ENCODE measurements at places on chromosomes 7 and 10.
A peak's percentile ranks its signal among the peaks of the same experiment; 100 is the strongest.

DNA sequence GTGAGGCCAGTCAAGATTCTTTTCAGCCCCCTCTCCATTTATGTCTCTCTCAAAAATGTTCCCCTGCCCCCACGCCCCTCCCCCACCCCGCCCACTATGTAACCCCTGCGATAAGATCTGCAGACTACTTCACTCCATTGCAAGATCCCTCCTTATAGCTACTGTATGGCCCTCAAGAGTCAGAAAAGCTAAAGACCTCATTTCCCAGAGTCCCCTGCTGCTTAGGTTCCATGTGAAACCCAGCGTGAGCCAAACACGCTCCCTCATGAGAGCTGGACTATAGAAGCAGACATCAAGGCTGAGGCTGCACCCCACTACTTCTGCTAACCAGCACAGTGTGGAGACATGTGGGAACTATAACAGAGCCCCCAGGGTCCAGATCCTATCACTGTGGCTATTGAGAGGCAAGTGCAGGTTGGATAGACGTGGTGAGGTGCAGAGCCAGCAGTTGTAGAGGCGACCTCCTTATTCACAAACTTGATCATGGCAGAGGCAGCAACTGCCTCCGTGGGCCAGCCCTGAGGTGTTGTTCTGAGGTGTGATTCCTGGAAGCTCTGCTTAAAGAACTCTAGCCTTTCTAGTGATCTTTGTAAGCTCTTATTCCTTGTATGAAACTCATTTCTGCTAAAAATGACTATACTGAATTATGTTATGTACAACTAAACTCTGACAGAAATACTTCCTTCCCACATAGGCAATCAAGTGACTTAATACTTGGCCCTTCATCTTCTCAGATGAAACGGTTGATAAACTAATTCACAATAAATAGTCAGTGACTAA is 117.0 kb upstream of the ARID5B start:
- no peak for DNase-seq

DNA sequence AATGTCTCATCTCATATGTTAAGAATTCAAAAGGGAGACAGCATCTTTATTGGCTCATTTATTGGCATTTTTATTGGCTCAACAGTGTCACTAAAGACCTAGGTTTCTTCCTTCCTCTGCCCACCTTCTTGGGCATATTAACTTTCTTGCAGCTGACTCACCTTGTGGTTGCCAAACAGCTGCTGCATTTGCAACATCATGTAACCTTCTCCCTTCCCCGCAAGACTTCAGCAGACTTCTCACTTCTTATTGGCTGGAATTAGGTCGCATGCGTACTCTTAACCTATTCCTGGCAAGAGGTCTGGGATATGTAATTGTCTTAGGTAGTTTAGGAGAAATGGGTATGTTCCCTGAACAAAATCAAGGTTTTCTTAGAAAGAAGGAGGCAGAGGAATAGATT is 263.2 kb downstream of the POU6F2 start:
- DNase-seq: no peak

- DNase-seq: peak; percentile 46
Observed at GRCh38 chr10:24920907-24921881, 31.2 kb downstream of the PRTFDC1 start.

- no peak for DNase-seq
Observed at GRCh38 chr7:92158660-92159575, 20.0 kb downstream of the LRRD1 start.

GRCh38 chr7:93055543-93056107 is 62.2 kb downstream of the SAMD9 start:
- DNase-seq: no peak

DNA sequence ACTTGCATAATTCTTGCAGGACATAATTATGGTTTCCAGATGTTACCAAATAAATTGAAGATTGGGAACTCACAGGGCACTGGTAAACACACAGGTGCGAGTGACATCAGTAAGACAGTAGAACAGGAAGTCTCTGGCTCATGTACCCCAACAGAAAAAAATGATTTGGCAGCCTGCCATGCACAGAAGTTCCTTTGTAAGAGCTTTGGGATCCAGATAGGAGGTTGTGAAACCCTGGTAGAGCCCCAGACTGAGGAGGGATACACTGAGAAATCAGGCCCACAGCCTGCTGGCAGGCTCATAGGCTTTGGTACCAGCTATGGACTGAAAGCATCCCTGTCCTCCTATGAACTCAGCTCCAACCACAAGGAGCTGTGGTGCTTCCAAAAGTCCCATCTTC is 118.0 kb downstream of the COBL start:
- DNase-seq: no peak

- DNase-seq: no peak
Observed at GRCh38 chr7:23469150-23469960, 936 bp downstream of the IGF2BP3 start.

- peak; percentile 20 for DNase-seq
Observed at GRCh38 chr10:22658745-22659410, 55.5 kb downstream of the PIP4K2A start.

DNA sequence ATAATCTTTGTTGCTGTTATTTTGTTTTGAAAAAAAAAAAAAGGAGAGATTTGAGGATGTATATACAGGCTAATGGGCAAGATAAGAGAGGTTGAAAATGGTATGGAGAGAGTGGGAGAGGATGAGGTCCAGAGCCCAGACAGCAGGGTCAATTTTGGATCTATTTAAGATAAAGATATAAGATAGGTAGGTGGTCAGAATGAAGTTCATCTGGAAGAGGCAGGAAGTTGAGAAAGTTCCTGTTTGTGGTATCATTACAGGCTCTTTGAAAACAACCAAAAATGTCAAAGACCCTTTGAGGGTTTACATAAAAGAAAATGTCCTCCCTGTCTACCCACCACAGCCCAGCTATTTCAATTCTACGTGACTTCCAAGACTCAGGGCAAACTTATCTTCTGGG is 7.5 kb downstream of the CEP41 start:
- no peak for DNase-seq

DNA sequence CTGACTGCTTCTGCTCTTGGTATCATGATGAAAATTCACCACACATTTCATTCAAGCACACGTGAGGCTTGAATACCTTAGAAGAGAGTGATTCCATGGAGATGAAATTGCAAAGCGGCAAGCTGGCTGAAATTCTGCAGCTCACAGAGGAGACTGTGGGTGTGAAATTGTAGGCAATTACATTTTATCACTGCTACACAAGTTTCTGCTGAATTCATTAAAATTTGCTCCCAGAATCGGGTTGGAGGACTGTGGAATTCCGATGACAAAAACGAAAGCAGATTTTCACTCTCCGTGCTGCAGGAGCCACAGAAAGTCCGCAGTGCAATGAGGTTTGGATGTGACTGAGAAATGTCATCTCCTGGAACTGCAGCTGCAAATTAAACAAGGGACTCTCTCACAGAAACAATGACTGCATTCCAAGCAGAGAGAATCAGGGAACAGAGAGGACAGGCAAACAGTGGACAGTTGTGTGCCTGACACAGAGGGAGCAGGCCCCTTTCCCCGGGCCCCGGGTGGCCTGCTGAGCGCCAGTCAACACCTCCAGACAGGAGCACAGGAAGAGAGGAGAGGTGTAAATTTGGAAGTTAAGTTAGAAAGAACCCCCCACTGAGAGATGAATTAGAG is 109.1 kb downstream of the C10orf90 start:
- no peak for DNase-seq

- no peak for DNase-seq
Observed at GRCh38 chr7:140041659-140042385, 20.9 kb downstream of the PARP12 start.

- no peak for DNase-seq
Observed at GRCh38 chr7:119967221-119967620, 305.8 kb upstream of the KCND2 start.

- peak; percentile 31 for DNase-seq
Observed at GRCh38 chr7:29989257-29989995, at the start of gene SCRN1. Gene SCRN1, minus strand, starts transcription at chr7:29989801. Its CDS starts 20,734 bp downstream, at chr7:29969067.

DNA sequence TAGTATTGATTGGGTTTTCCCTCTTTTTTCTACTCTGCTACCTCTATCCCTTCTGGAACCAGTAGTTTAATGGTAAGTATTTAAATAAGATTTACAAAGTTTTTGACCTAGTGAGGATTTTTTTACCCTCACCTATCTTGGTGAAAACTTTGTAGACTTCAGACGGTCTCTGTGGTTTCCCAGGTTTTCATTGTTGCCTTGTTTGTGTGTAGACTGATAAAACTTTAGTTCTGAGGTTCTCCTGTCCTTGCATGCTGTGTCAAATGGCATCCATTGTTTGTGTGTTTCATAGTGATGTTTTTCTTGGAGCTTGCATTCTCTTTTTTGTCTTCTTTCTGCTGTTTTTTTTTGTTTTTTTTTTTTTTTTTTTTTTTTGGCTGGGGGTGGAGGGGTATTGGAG is 22.6 kb downstream of the ZNRF2 start:
- no peak for DNase-seq

DNA sequence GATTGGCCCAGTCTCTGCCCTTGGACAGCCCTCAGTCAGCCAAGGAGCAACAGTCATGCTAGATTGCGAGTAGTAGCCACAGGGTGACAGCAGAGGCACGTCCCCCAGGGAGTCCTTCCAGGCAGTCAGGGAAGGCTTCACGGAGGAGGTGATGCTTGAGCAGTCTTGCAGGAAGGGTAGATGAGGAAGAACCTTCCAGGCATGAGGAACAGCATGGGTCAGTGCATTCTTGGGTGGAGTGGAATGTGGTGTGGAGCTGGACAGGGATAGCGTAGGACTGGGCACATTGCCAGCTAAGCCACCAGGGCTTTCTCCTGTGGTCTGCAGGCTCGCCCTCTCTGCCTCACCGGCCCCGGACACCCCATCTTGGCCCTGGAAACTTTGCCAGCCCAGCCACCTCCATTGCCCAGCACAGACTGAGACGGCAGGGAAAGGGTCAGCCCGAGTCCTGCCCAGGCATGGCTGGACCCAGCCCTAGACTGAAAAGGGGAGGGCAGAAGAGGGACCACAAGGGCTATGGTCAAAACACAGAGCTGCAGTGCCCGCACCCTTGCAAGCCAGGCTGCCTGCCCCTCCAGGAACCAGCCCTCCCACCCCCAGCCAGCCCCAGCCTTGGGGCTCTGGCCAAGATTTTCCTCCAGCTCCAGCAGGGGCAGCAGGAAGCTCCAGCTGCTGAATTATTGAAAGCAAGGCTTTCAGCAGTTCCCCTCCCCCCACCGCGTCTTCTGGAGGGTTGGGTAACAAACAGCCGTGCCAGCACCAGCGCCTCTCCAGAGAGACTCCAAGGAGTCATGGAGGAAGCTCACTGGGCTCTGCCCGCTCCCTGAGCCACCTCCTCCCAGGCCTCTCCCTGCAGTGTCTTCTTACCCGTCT is 18.7 kb downstream of the SRRM3 start:
- no peak for DNase-seq

DNA sequence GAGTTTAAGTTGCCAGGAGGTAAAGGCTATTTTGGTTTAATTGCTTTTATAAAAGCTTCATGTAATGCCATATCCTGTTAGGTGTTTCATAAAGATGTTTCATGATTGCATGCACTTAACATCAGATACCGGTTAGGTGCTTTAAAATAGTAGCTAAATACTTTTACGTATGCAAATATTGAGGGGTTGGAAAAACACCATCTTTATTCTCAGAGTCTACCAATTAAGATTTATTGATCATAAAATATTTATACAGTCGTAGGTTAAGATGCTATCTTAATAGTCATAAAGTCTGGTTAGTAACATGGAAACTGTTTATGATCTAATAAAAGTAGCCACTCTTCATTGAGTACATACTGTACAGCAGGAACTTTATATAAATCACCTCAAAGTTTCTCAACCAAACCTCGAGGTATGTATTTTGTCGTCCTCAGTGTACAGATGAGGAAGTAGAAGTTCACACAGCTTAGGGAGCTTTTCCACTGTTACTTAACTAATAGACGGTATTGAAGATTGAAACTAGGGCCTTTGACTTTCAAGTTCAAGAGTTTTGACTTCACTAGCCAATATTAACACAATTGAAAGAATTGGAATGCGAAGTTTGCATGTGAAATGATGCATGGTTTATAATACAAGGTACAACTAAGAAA is 897.1 kb downstream of the GATA3 start:
- DNase-seq: no peak

DNA sequence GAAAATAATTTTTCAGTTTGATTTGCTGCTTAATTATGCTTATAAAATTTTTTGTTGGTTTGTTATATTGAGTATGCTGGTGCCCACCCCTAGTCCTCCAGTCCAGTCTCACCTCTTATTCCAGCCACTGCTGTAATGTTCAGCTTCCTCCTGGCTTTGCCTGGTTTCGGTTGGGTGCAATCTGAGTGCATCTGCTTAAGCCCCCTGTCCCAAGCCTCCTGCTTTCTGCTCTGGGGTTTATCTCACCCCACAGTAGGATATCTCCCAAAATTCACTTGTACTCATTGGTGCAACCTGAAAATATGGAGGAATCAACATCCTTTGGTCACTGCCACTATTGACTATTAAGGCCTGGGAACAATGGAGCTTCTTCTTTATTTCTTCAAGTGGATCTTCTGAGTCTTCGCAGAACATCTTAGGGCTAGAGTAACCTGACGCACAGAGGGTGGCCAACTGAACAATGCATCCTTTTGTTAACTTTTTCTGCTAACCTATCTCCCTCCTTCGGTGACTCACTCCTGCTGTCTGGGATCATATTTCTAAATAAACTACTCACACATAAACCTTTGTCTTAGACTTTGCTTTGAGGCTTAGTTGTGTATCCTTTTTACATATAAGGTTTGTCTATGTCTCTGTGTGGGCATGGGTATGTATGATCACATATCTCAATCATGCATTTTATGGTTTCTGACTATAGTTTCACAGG is 19.1 kb upstream of the SOSTDC1 start:
- DNase-seq: no peak

DNA sequence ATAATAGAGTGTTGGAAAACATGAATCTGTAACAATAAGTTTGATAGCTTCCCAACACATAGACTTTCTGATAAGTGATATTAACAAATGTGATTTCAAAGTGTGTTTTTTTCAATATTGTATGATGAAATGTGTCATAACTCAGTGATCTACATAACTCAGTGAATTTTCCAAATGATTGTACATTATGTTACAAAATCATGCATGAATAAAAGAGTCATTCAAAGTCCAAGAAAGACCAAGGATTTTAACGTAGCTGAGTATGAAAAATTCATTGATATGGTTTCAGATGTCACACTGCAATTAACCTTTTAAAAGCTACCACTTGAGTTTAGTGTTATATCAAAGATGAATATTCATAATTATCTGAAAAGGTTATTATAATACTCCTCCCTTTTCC is 111.2 kb downstream of the MYOF start:
- no peak for DNase-seq

- DNase-seq: no peak
Observed at GRCh38 chr7:45601816-45602540, 27.8 kb downstream of the ADCY1 start.

- DNase-seq: no peak
Observed at GRCh38 chr7:14637968-14638367, 264.6 kb downstream of the DGKB start.

- DNase-seq: no peak
Observed at GRCh38 chr7:25575634-25576033, 347.3 kb upstream of the NPVF start.

- no peak for DNase-seq
Observed at GRCh38 chr7:146116521-146117222, at the start of gene CNTNAP2. Gene CNTNAP2, plus strand, starts transcription at chr7:146116801. Its CDS starts 76 bp downstream, at chr7:146116877.

- no peak for DNase-seq
Observed at GRCh38 chr7:151801291-151801690, 75.6 kb downstream of the PRKAG2 start.

Measured in activated CD8-positive, alpha-beta T cell treated with anti-CD3 and anti-CD28 coated beads, Interleukin-2, amount 10 ng/mL, durations not matched to agents 7 days and 5 days (primary cell).